ENCODE measurements at places on chromosomes 7 and 10. TPM values are rescaled to one million over a fixed set of nuclear protein-coding genes. Genes with fewer than 3 reads are reported as not detected.

Gene PLEKHS1
- total RNA-seq: not detected

Gene UNCX
- total RNA-seq: not detected

- no peak for DNase-seq
These were observed 57.0 kb downstream of the NUDCD3 start for GRCh38 chr7:44433255-44434022.

DNA sequence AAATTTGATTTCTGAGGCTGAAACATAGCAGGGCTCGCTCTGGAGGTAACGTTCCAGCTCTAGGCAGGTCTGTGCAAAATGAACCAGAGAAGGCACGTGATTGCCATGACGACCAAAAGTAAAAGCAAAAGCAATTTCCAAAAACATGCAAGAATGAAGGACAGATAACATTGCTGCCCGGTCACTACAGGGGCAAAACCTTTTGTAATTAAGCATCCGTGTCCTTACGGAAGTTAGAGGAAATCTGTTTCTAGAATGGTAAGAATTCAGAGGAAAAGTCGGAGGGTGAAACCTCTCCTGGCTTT is 2.9 kb downstream of the KLF6 start:
- no peak for DNase-seq

- no peak for DNase-seq
These were observed 60.8 kb upstream of the PPIF start for GRCh38 chr10:79286318-79286951.

Gene GOLGA7B
- not detected for total RNA-seq

GRCh38 chr7:100832281-100832633 is 4.9 kb upstream of the EPHB4 start:
- no peak for DNase-seq

DNA sequence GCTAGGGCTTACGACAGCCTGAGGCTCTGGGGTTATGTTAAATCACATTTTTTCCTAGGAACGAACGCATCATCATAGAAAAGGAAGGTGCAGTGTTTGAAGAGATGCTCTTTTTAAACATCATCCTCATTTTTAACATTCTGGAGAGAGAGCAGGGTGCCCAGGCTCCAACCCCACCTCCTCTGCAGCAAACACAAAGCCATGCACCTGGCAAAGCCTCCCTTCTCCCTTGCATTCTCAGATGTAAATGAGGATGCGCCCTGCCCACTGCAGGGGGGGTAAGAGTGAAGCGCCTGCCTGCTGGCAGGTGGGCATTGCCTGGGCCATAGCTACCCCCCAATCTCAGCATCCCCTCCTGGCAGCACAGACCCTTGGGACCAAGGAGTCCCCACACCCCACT is 92.4 kb downstream of the PTPRN2 start:
- no peak for DNase-seq

- no peak for DNase-seq
These were observed 556.5 kb upstream of the LRRN3 start for GRCh38 chr7:110534241-110534931.

DNA sequence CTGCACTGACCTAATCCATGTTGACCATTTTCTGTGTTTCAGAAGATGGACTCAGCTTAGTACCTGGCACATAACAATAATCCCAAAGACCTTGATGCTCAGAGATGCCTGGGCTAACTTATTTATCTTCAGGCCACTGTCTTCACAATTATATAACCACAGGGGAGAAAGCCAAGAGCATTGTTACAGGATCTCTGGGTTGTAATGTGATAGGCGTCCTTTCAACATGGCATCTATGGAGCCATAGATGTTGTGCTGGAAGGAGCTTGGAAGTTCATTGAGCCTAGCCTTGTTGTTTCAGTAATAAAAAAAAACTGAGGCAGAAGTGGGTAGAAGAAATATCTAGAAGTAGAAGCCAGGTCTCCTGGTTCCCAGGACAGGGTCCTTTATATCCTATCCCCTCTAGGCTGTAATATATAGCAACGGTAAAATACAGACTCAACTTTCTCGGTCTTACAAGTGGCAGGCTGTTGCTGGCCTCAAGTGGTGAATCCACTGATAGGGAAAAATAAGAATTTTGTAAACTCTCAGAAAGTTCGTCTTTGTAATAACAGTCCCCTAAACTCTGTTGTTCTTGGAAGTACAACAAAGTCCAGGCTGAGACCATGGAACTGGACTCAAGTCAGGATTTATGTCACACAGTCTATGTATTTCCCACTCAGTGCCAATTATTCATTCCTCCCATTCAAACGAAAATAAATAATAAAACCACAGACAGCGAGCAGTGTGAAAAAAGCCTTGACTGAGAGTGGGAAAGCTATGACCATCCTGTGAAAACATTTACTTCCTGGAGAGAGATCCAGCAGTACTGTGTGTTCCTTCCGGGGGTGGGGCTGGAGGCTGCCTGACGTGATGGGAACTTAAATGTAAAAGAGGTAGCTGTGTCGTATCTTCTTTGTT is 277.6 kb downstream of the REEP3 start:
- DNase-seq: peak; percentile 89

Gene MUC3A
- total RNA-seq: not detected

DNA sequence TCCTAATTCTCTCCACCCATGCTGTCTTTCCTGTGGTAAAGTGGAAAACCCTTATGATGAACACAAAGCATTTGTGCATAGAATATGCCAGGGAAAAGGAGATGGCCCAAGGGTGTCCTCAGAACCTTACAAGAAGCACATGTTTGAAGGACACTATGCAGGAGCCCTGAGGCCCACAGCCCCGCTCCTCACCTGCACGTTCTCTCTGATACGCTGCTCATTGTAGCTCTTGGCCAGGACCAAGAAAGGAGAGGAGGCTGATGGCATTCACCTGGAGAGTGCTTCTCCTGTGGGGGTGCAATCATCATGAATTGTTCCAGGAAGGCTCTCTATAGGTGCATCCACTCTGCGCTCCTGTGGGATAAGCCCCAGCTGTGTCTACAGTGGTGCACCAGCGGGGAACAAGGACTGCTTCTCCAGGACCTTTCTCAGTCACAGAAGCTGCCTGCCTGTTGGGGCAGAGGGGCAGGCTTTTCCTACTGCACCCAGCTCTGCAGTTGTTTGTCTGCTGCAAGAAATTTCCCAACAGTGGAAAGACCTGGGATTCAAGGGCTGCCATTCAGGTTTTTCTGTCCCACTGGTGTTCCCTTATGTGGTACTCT is 19.9 kb downstream of the AKR1C2 start:
- no peak for DNase-seq

Gene IKZF5
- 3.1 TPM for total RNA-seq

Gene HMX2
- total RNA-seq: not detected

DNA sequence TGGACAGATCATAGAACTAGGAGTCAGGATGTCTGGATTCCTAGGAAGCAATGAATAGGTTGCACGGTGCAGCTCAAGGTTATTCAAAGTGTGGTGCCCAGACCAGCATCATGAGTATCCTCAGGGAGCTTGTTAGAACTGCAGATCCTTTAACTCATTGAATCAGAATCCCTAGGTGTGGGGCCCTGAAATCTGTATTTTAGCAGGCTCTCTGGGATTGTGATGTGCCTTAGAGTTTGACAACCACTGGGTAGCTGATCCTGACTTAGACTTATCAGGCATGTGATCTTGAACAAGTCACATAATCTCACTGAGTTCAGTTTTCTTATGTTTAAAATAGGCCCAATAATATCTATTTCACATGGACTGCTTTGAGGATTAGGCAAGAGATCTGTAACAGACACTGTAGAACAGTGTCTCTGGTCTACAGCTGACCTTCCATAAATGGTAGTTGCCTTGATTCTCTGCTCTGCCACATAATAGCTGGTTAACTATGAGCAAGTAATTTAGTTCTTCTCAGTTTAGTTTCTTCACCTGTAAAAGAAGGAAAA is 46.4 kb upstream of the ATRNL1 start:
- no peak for DNase-seq

Gene HNRNPA2B1
- 247 TPM for total RNA-seq

DNA sequence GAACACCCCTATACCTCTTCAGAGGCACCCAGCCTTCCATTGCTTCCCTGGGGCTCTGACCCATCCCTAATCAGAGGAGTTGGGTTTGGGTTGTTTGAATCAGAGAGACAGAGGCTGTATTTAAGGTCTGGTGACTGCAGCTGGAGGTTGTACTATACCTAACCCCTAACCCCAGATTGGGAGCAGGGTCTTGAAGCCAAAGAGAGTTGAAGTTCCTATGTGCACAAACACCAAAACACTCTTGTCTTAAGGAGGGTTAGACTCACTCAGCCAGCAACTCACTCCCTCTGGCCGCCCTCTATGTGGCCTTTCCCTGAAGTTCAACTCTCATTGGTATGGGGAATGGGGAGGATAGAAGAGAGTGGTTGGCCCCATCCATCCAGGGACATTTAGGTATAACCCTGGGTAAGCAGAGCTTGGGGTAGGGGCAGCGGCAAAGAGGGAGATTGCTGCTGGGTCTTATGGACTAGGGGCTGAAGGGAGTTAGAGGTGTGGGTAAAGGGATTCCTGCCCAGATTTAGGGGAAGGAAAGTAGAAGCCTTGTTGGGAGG is 80.0 kb downstream of the PAX2 start:
- no peak for DNase-seq

DNA sequence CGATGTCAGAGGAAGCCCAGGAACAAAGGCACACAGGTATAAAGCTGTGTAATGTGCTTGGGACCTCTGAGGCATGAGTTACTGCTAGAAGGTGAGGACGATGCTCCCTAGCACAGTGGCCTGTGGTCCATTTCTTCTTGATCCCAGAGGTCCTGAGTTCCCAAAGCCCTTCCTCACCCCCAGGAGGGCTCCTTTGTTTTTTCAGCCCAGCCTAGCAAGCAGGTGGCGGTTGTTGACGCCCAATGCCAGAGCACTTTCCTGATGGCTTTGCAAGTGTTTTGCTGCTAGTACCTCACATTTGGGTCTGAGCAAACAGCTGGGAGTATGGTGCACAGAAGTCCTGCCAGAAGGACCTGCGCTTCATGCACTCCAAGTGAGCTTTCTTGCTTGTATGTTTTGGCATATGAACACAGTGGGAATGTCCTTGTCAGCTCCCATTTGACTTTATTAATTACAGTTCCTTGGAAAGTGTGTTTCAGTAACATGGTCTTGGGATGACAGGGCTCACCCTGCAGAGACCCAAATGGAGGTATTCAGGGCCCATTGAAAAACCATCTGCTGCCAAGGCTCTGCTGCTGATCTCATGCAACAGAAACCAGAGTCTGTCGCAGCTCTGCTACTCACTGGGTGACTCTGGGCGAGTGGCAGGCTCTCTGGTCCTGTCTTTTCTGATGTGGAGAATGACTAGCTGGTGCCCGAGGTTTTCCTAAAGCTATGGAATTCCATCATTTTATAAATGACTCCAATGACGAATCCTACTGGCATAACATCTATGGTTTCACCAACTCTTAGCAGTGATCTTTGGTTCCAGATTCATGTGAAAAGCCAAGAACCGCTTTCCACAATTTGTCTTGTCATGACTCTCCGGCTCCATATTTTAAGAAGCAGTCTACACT is 134.9 kb downstream of the ARID5B start:
- DNase-seq: no peak

DNA sequence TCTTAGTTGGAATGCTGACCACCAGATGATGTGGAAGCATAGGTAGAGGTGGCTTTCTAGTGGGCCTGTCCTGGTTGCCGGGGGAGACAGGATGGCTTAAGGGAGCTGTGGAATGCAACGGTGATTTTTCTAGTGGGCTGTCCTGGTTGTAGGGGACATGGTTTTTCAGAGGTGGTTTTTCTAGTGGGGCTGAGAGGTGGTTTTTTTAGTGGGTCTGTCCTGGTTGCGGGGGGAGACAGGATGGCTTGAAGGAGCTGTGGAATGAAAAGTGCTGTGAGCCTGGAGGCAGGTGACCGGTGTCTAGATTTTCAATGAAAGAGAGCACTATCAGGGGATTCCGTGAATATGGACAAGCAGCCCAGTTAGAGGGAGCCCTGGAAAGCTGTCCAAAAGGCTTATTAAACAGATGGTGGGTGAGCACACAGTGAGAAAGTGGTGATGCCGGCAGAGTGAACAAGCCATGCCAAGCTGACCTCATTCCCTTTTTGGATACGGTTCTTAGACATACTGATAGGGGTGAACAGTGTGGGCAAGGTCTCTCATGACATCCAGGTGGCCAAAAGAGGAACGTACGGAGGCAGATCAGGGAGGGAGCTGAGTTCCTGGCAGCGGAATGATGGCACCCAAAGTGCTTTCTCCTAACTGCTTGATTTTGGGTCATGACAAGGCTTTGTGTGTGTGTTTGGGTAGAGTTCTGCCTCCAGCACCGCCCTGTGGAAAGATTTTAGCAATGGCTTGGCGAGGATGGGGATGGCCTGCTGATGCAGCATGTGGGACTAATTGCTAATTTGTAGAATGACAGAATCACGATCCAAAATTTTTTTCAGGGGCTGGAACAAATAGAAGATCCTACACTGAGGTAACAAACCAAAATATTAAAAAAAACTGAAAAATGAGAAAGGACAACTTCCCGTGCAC is 126.6 kb downstream of the TMEM178B start:
- DNase-seq: no peak

- DNase-seq: no peak
These were observed 17.9 kb downstream of the PFKFB3 start for GRCh38 chr10:6220418-6221191.

GRCh38 chr7:155216475-155217272 is 81.0 kb upstream of the INSIG1 start:
- DNase-seq: no peak

DNA sequence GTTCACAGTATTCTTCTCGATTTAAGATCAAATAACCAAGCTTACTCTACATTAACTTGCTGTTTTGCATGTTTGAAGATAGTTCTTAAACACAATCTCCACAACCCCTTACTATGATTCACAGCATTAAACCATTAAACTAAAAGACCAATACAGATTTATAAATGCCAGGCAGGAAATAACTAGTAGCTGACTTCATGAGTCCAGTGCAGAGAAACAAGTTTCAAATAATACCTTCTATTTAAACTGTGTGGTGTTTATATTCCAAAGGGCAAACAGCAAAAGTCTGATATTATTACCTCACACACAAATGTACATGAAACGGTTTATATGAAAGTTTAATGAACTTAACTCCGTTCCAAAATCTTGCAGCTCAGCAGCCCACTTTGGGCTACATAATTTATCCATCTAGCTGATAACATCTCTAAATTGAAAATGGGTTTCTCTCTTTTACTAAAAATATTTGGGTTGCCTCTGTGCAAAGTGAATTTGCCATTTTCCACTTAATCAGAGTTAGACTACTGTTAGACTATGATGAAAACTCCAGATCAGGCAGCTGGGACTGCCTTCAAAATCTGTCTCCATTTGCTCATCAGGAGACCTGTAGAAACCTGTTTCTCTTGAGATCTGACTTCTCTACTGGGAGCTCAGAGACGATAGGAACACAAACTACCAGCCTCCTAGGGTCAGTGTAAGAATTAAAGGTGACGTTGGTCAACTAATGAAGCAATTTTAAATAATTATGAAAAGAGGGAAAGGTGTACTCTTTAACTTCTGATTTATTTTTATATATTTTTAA is 287.3 kb downstream of the FZD1 start:
- no peak for DNase-seq

GRCh38 chr7:75879771-75880184 is 944 bp downstream of the RHBDD2 start:
- no peak for DNase-seq

Measured in glomerular endothelial cell (primary cell).